ENCODE measurements at places on chromosomes 11 and 22.

- no peak for DNase-seq
These were observed 2.0 kb upstream of the TRIM34 start for GRCh38 chr11:5622802-5623201.

DNA sequence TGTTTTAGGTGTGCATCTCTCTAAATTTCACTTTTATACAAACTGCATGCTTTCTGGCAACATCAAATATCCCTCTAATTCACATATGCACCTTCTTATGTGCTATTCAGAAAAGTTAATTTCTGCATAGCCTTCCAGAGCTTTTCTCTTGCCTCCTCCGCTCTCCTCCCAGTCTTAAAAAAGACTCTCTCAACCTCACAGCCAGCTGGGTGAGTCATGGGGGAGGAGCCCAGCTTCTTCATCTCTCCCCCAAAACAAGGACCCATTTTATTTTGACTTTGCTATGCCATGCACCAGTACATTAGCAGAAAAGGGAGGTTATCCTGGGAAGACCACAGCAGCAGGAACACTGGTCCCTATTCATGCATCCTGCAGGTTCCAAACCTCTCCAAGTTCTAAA is 234.4 kb downstream of the KCNA4 start:
- no peak for DNase-seq

DNA sequence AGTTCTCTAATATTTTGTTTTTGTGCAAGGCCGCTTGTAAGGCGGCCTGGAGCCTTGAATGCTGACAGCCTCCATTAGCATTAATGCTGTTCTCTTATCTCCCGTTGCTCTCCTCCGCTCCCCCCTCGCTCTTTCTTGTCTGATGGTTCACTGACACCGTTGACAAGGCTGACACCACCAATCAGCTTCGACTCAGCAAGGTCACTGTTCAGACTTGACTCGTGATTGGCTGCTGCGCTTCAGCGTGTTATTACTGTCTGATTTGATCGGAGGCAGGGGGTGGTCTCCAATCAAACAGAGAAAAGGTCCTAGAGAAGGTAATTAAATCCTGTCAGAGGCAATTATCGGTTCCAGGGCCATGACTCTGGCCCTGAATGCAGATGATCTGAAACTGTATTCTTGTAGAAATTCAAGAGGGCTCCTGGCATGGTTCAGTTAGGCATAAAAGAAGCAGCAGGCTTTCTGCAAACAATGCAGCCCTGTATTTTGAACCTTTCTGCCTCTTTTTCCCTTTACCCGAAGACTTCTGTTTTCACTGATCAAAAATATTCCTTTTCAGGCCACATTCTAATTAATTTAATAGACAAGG is 49.3 kb upstream of the MPPED2 start:
- no peak for DNase-seq

DNA sequence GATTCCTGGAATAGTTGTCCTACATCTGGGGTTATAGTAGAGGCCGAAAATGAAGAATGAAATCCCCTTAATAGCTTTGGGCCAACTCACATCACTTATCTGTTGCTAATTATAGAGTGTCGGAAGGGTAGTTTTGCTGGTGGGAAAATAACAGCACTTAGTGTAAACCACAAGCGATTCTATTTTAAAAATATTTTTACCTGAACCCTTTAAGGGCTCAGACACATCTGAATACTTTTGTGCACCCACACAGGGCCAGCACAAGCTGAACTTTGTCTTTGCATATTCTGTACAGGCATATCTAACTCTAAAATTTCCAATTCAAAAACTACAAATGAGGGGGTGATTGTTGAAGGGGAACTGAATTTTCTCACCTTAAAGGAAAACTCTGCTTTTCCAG is 27.6 kb downstream of the SLC6A5 start:
- no peak for DNase-seq

DNA sequence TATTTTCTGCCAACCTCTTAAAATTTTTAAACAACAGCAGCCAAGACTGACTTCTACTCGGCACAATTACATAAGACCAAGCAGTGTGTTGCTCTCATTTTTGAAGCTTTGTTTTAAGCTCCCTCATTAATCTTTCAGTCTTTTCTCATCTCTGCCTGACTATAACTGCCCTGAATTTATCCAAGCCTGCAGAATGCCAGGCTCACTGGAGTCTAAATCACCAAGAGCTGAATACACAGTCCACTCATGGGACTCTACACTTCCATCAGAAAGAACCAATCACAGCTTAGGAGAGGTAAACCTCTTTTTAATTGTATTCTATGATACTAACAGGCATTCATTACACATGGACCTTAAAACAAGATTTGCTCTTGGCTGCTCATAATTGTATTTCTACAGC is 178.7 kb downstream of the CADM1 start:
- DNase-seq, result no peak

DNA sequence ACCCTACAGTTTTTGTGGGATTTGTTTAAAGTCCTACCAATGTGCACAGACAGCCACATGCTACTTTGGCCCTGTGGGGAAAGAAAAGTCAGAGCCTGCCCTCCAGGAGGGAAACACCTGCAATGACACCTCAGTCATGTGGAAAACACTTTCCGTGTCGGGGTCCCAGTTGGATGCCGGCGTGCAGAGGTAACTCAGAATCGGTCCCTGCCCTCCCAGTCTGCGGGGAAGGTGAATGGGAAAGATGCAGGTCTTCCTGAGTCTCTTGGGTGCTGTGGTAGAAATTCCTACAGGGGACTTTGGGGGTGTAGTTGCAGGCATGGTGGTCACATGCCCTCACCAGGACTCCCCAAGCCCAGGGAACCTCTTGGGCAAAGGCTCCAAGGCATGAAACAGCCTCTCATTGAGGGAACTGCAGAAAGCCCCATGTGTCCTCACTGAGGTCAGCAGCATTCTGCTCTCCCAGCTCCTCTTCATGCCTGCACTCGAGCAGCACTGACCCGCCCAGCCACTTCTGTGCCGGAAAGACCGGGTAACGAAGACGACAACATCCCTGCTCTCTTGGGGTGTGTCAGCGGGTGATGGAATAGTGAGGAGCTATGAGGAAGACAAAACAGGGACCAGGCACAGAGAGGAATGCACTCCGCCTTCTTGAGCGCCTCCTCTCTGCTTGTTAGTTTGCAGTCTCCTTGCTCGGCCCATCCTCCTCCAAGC is 4.7 kb downstream of the RIBC2 start:
- DNase-seq, result no peak

GRCh38 chr11:120102050-120102863 is 35.7 kb downstream of the TRIM29 start:
- no peak for DNase-seq

DNA sequence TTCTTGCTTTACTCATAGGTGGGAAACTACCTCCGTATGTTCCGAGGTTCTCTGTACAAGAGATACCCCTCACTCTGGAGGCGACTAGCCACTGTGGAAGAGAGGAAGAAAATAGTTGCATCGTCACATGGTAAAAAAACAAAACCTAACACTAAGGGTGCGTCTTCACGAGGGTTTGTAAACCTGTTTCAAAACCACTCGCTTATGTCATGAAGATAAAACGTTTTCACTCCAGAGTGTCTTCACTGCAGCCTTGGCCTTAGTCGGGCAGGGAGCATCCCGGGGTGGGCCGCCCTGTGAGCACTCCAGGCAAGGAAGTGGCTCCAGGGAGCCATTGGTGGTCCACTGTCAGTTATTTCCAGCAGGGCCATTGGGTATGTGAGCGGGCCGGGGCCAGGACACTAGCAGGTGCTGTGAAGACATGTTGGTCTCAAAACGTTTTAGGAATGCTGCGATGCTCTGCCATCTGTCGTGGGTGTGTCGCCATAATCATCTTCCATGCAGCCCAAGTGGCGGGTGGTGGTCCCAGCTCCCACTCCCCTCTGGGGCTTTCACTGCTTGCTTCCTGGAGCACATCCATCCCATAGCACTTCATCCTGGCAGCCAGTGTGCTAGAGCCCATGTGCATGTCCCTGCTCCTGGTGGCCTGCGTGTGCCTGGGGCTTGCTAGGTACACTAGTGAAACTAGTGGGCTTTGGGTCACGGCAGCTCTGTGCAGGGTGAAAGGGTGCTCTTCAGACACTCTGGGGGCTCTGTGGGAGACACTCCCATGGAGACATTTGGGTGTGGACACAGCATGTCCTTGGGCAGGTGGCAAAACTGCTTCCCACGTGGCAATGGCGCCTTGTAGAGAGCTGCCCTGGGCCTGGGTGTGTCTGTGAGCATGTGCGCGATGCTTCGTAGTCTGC is 5.2 kb downstream of the SMARCB1 start:
- DNase-seq, result no peak

DNA sequence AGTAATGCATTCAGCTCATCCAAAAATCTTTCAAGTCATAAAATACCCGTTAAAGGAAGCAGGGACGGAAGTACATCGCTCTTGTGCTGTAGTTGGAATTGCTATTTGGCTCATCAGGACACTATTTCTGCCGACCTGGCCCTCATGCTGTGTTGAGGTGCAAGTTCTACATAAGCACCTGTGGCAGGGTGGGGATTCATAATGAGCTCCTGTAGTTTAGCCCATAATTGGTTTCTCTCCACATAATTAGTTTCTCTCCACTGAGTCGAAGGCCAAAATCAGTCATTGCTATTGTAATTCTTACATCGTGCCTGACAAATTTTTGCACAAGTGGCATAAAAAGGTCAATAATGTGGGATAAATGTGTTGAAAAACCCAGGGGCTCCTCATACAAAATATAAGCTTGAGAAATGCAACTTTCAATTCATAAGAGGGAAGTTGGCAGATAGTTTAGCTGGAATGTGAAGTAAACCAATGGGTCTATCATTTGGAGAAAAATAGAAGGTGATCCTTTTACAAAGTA is 14.9 kb upstream of the ISX start:
- no peak for DNase-seq

- no peak for DNase-seq
These were observed 2.1 kb upstream of the CLCF1 start for GRCh38 chr11:67375320-67376055.

GRCh38 chr11:131136486-131136885 is 220.2 kb upstream of the SNX19 start:
- DNase-seq, result no peak

DNA sequence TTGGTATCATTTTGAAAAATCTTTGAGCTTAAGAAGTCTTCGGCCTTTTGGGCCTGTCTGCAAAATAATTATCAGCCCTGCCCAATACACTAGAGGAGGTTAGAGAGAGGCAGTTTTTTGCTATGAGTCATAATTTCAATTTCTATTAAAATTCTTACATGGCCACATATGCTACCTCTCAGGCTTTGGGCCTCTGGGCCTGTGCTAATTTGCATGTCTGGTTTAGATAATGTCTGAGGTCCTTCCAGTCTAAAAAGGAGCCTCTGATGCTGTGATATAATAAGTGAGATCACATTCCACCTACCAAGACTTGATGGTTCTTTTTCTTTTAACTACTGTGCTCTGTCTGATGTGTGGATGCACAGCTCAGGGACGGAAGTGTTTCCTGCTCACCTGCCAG is 70.8 kb downstream of the KCNJ1 start:
- no peak for DNase-seq

DNA sequence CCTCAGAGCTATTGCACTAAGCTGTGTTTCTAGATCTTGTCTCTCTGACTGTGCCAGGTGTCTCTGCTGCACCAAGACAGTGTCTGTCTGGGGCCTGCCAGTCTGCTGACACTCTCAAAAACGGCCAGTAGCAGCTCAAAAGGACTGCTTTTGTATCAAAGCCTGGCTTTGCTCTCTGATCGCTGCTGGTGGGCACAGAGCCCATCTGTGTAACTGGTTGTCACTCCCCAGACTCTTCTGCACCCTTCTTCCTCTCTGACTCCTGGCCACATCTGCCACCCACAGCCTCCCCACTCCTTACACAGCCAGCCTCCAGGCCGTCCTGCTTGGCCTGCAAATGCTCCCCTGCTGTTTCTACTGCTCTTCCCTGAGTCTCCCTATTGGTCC is 26.5 kb downstream of the MED15 start:
- DNase-seq, result no peak

GRCh38 chr22:36352803-36353507 is 34.8 kb downstream of the MYH9 start:
- DNase-seq, result no peak

GRCh38 chr22:45130891-45131290 is 32.8 kb upstream of the NUP50 start:
- DNase-seq, result no peak

DNA sequence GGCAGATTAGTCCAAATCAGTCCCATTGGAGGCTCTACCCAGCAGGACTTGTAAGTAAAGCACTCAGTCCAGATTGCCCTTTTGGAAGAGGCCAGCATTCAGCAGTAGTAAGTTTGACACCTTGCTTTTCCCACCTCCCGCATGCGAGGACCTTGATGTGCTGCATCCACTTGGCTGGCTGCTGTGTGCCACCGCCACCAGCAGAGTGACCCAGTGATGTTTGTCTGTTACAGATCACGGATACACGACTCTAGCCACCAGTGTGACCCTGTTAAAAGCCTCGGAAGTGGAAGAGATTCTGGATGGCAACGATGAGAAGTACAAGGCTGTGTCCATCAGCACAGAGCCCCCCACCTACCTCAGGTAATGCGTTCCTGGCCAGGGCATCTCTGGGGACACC is 6.6 kb downstream of the SMARCB1 start:
- DNase-seq, result no peak

GRCh38 chr11:97361812-97362378 is 972.1 kb downstream of the JRKL start:
- no peak for DNase-seq

GRCh38 chr11:102110761-102111010 is 439 bp downstream of the YAP1 start:
- DNase-seq, result no peak

DNA sequence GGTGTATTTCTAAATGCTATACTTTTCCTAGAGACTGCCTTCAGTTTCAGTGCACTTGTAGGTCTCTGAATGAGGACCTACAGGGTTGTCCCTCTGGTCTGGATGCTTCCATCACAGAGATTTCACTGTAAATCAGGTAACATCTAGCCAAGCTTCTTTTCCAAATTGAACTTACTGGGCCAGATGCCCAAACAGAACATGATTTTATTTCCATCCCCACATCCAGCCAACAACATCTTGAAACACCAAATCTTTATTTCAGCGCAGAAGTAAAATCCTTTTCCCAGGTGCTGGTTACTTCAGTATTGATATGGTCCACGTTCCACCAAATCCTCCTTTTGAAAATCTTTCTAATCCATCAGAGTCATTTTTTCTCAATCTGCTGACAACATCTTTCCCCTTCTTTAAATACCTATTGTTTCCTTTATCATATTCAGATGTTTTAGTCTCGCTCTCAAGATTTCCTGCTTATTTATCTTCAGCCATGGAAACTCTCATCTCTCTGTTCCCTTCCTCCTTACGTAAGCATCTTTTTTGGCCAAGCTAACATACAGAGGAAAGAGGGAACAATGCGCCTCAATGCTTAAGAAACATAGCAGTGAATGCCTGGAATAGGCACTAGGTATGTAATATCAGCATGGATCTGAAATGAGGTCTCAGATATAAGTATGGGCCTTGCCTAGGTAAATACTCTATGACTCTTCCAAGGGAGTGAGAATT is 201.2 kb upstream of the MTNR1B start:
- DNase-seq, result no peak

- DNase-seq, result no peak
These were observed 11.5 kb downstream of the CCDC117 start for GRCh38 chr22:28783786-28784671.

- no peak for DNase-seq
These were observed 878 bp downstream of the RRAS2 start for GRCh38 chr11:14357881-14358728.

GRCh38 chr22:17774206-17774925 is at the start of gene BID:
Gene BID (minus strand): TSS chr22:17774469. CDS start chr22:17750116, 24,353 bp downstream.
- no peak for DNase-seq

Data from activated T-helper 1 cell treated with anti-CD3 and anti-CD28 coated beads, Interleukin-2, amount 50 U/mL, for 16 hours (primary cell).